ENCODE measurements at places on chromosomes 16 and 17.
A peak's percentile ranks its signal among the peaks of the same experiment; 100 is the strongest.

GRCh38 chr17:65900216-65900615 lies 291.7 kb downstream of the CEP112 start:
- DNase-seq = no peak

GRCh38 chr17:43928609-43929008 lies 13.7 kb downstream of the PPY start:
- no peak for DNase-seq

DNA sequence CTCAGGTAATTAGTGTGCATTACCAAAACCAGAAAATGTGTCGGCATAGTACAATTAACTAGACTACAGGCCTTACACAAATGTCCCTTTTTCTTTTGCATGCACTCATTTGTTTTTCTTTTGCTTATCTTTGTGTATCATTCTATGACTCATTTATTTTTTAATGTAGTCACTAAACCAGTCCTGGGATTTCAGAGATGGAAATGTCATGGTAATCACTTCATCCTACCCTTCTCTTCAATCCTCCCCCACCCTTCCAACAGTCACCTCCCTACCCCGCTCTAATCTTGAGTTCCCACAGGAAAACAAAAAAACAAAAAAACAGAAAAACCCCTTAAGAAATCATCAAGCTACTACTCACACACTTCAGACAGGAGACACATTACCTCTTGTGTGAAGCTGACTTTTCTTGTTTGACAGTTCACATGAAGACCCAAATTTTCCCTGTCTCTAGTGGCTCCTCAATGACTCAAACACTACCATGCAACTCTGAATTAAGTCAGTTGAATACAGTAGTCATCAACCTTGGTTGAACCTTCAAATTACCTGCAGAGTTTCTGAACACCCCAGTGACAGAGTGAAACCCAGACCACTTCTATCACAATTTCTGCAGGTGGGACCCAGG lies 242.4 kb upstream of the SALL1 start:
- no peak for DNase-seq

- DNase-seq = no peak
Observed at GRCh38 chr16:70493802-70494201, 29.6 kb downstream of the COG4 start.

DNA sequence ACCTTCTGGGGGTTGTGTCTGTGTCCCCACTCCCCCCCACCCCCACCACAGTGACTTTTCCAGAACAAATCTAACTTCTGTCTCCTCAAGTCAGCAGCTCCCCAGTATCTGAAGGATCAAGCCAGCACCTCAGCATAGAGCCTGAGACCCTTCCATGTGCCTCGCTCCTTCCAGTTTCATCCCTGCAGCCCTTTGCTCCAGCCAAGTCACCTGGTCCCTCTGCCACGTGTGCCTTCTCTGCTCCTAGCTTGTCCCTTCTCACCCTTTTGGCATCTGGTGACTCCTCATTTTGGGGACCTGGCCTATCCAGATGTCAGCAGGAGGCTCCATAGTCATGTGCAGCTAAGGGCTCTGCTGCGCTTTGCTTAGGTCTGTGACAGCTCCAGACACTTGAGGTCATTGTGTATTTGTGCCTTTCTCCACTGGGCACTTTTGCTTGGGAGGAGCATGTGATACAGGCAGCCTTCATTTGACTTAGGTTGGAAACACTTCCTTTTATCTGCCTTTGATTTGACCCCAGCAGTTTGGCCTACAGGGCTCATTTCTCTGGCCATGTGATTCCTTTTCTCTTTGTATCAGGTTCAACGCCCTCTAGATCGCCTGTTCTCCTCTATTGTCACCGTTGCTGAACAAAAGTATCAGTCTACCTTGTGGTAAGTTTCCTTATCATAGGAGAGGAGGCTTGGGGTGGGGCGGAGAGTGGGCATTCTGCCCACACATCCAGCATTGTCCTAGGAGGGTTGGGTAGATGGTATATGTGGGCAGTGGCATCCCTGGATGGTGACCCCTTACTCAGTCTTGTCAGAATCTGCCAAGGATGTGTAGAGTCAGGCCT lies 7.1 kb upstream of the NFATC3 start:
- no peak for DNase-seq

- DNase-seq = peak; percentile 100
Observed at GRCh38 chr17:76264755-76265623, at the start of gene UBALD2. Gene UBALD2 (plus strand): TSS chr17:76265348. CDS start chr17:76265506, 158 bp downstream.

GRCh38 chr17:15944759-15945526 lies at the start of gene ADORA2B:
Gene ADORA2B (plus strand): TSS chr17:15945130. CDS start chr17:15945249, 119 bp downstream.
- DNase-seq = peak; percentile 79

DNA sequence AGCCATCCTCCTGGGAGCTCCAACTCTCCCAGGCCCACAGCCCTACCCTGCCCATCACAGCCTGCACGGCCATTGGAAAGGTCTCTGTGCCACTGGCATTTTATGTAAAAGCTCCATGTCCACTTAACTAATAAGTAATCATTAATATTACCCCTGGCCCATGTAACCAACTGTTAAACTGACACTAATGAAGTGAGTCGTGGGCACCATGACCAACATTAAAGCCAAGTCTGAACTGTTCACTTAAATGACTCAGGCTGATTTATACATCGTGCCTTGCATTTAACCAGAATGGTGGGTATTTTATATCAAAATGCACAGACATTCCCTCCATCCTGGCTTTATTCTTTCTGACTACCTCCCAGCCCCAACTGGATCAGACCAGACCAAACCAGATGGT lies 229.3 kb downstream of the SOX9 start:
- no peak for DNase-seq

DNA sequence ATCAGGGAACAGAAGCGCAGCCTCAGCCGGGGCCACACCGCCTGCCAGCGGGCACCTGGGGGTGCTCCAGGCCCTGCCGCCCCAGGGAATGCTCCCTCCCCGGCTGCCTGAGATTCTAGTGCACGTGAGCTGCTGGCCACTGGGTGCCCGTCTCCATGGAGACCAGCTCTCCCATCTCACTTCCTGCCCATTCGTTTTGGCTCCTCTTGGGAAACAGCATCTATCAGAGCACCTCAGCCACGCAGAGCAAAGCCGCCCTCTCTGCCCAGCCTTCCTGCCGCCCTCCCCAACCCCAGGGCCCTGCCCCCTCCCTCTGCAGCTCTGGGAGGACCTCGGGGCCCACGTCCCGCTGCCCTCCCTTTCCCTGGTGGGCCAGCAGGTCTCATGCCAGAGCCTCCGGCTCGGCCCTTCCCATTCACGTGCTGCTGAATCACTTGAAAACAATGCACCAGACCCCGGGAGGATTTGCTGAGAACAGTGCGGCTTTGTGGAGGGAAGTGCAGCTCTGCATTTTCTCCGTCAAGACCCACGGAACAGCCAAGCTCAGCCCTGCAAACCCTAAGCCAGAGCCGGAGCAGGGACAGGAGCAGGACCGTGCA lies 19.4 kb downstream of the CEP295NL start:
- peak; percentile 40 for DNase-seq

DNA sequence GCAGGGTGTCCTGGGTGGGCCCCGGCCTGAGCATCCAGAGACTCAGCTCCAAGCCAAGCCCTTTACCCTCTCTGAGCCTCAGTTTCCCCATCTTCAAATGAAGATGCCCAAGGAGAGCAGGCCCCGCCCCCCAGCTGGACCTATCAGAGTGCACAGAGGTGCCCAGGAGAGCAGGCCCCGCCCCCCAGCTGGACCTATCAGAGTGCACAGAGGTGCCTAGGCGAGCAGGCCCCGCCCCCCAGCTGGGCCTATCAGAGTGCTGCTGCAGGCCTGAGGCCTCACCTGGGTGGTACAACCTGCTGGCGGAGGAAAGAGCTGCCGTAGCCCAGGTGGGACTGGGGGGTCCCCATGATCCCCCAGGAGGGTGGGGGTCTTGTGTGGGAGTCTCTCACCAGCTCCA lies 3.4 kb upstream of the SSTR5 start:
- DNase-seq = no peak

- no peak for DNase-seq
Observed at GRCh38 chr17:48472411-48473281, 42.6 kb upstream of the SKAP1 start.

DNA sequence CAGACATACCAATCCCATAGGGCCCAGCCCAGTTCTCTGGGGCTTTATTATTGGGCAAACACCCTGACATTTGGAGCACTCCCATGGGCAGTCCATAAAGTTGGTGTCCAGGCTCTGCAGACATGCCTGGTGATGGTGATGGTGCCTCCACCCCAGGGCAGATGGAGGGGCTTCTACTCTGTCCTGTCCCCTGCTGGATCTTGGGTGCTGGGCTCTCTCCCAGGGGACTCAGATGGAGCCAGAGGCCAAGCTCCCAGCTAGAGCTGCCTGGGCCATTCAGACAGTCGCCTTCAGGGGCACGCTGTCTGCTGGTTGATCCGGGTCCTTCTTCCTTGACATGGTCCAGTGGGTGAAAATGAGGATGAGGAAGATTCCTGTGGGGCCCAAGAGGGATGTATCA lies 10.6 kb downstream of the CDH16 start:
- DNase-seq = no peak

- no peak for DNase-seq
Observed at GRCh38 chr17:78890498-78890897, 12.5 kb downstream of the CEP295NL start.

GRCh38 chr17:27977751-27978688 lies 64.5 kb upstream of the NLK start:
- no peak for DNase-seq

GRCh38 chr16:85541980-85542900 lies 70.9 kb upstream of the GSE1 start:
- no peak for DNase-seq

DNA sequence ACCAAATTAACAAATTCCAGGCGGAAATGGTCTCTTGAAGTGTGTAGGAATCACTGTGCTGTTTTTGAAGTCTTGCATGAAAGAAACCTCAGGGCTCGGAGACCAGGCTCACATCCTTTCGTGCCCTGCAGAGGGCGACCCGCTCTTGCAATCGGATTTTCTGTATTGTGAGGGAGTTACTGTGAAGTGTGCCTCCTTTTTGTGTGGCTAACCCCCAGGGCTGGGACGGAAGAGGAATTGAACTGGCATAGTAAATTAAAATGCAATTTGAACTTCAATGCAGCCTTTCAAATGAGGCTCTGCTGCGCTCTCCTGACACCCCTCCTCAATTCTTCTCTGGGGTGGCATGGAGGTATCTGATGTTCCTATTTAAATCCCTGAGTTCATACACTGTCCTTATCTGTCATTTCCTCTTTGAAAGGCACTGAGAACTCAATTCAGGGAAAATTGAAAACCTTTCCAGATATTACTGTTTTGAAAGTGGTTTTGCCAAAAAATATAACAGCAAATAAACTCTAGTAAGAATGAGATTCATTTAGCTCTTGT lies 51.5 kb upstream of the MGAT5B start:
- DNase-seq = peak; percentile 62

- peak; percentile 37 for DNase-seq
Observed at GRCh38 chr16:2048116-2048543, 345 bp downstream of the TSC2 start.

DNA sequence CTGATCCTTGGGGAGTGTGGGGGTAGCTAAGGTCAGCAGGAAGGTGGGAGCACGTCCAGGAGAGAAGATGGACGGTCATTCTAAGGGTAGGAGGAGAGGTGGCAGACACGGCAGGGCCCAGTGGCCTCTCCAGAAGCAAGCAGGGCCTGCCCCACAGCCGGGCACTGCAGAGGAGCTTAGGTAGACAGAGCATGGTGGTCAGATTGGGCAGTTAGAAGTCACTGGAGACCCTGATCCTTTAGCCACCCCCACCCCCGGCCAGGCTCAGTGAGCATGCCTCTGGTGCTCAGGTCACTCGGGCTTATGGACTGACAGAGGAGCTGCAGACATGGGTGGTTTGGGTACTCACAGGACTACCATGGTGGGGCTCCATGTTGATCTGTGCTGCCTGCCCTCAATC lies 26.3 kb downstream of the NLRP1 start:
- DNase-seq = no peak

GRCh38 chr17:8186787-8187516 lies 3.0 kb downstream of the BORCS6 start:
- DNase-seq = peak; percentile 91

DNA sequence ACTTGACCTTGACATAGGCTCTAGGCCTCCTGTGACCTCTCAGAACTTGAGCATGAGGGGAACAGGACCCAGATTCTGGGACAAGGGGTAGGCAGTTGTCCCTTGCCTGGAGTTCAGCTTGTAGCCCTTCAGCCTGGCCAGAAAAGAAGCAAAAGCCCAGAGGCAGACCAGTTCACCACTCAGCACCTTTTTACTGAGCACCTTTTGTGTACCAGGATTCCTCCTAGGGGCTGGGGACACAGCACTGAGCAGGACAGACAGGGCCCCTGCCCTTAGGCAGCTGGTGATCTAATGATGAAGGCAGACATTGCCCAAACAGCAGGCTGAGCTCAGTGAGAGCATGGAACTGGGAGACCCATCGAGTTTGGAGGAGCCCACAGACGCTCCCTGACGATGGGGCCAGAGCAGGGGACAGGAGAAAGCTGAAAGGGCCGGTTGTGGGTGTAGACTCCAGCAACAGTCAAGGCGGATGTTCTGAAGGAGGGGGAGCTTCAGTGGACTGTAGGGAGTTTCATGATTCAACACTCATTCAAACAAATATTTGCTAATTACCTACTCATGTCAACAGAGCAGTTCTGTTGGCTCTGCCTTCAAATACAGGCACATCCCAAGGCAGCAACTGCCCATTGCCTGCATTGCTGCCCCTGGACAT lies 32.0 kb downstream of the SBK1 start:
- DNase-seq = no peak

DNA sequence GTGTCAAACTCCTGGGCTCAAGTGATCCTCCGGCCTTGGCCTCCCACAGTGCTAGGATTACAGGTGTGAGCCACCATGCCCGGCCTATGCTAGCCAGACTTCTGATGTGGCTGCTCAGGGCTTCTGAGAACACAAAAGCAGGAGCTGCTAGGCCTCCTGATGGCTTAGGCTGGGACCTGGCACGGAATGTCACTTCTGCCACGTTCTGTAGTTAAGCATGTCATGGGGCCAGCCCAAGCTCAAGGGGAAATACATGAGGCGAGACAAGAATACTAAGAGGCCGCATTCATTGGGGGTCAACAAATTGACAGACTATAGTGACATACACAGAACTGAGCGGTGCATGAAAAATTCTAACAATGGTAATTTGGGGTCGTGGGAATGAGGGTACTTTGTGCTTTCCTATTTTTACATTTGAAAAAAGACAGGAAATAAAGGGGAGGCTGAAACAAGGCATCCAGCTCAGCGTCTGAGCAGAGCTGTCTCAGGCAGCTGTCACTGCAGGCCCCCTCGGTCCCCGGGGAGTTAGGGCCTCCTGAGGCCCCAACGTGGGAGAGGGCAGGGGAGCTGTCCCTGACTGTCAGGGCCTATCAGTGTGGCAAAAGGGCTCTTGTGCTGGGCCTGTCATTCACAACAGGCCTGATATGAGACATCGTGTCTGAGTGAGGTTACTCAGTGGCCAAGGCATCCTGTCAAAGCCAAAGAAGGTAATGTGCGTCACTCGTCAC lies 26.4 kb downstream of the CFAP20 start:
- no peak for DNase-seq

DNA sequence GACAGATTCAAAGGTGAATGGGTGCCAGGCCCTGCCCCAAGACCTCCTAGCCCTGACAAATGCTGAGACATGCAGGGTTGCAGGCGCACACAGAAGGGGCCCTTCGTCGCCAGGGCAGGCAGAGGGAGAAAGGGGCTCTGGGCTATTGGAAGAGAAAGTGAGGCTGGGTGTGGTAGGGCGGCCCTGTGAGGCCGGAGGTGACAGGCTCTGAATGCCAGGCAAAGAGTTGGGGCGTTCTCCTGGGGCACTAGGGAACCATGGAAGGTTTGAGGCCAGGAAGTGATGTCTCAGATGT lies 26.4 kb upstream of the NXPH3 start:
- no peak for DNase-seq

Data from RKO (cell line).